ENCODE measurements at places on chromosomes 3 and 15. TPM values are rescaled to one million over a fixed set of nuclear protein-coding genes. Genes with fewer than 3 reads are reported as not detected.

The TFDP2 gene
- total RNA-seq: 41.8 TPM

The DPPA2 gene
- total RNA-seq: not detected

The TEX55 gene
- total RNA-seq: not detected

GRCh38 chr15:81113861-81114291, 20.2 kb upstream of the CFAP161 start:
- DNase-seq: no peak

GRCh38 chr3:107740992-107741896, 218.5 kb downstream of the BBX start:
- DNase-seq: peak; percentile 44

DNA sequence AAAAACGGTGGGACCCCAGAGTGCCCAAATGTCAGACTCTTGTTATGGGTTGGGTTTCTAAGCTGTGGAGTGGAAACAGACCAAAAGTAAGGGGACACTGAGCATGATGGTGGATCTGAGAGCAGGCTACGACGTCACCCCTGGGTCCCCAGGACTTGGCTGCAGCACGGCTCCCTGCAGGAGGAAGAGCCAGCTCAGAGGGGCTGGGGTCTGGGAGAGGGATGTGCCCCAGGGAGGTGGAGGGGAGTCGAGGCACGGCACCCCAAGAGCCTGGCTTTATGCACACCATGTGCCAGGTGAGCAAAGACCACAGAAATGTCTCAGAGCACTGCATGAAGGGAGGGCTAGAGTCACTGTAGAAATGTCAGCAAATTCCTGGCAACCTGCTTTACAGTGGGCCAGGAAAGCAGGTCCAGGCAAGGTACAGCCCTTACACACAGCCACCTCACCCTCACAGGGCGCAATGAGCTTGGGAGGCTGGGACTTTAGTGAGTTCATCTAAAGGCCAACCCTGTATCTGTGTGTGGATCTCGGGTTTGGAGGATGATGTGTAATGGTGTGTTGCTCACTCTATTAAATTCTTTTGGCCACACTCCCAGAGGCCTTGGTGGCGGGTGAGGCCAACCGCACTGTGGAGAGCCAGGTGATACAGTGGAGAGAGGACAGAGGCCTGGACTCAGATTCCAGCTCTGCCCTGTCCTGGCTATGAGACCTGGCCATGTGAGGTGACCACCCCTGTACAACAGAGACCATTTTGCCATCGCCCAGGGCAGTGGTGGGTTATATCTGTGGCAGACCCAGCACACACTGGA, 14.1 kb downstream of the CTSH start:
- peak; percentile 86 for DNase-seq

DNA sequence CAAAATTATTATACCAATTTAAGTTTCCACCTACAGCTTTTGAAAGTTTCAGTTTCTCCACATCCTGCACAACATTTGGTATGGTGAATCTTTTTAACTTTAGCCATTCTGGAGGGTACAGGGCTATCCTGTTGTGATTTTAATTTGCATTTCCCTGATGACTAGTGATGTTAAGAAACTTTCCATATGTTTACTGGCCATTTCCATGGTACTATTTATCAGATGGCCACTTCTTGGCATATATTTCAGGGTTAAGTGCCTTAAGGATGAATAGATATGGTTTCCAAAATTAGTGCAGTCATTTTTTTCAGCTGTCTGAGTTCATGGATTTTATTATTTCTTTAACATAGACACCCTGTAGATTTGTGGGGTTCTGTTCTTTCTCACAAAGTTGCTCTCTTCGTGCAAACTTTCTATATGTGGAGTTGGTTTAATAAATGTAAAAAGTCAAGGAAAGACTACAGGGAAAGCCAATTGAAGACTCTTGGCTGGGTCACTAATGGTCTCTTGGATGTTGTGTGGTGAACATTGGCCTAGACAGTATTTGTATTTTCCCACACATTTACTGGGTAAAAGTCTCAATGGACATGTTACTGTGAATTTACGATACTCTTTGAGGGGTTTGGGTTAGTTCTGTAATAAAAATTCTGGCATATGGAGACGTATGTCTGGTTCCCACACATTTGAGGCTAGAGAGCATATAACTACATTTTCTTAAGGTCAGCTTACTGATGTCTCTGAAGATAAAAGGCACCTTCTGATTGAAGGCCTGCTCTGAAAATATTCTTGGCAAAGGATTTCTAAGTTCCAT, 147.5 kb upstream of the PDZRN3 start:
- DNase-seq: peak; percentile 71

DNA sequence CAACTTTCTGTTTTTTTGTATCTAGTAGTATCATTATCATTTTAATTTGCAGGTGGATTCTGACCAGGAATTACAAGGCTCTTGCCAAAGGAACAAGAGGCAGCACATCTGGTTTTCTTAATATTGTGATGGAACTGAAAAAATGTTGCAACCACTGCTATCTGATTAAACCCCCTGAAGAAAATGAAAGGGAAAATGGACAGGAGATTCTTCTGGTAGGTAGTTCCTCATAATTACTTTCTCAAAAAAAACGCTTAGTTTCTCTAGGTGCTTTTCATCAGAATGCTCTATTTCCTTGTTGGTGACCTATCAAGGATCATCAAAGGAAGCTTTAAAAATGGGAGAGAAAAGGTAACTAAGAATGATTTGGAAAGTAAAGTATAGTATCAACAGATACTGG, 71.6 kb downstream of the CHD2 start:
- no peak for DNase-seq

GRCh38 chr15:88894819-88895767, at the start of gene HAPLN3:
Gene HAPLN3, minus strand, starts transcription at chr15:88895544. Its CDS starts 8,246 bp downstream, at chr15:88887298.
- DNase-seq: peak; percentile 55
